CD4-positive, alpha-beta T cell treated with Interferon gamma for 1 hour (primary cell): ENCODE measurements at places on chromosomes 7 and 10.

GRCh38 chr10:123252779-123253178 lies 98.6 kb downstream of the BUB3 start:
- DNase-seq = no peak

GRCh38 chr7:76000566-76000965 lies 6.2 kb upstream of the TMEM120A start:
- DNase-seq = no peak

DNA sequence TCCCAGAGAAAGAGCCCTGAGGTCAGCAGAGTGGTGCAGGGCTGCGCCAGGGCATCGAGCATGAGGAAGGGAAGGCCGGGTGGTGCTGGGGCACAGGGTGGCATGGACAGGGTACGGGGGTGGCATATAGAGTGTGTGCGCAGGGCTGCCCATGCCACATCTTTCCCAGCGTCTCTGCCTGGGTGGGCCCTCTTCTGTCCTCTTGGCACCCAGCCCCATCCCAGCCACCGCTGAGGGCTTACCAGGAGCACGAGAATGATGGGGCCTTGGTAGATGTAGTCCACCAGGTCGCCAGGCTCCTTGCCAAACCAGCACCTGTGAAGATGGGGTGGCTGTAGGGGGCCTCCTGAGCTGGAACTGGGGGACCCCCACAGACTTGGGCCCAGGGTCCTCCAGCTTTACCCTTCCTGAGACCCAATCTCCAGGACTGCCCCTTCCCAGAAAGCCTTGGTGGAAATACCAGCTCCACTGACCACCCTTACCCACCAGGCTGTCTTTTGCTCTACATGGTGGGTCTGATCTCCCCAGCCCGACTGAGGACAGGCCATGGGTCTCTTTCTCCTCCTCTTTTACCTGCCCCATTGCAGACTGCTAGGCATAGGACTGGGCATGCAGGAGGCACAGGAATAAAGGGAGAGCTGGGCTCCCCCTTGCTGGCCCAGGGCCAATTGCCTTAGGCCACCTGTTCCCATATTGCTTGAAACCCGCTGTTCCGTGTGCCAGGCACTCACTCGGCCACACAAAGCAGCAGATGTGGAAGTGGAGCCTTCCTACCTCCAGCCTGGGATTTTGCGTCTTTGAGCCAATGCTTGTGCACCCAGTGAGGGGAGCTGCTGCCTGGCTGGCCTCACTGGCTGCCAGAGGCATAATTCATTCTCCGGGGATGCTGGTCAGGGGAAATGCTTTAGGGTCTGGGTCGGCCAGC lies 21.7 kb downstream of the CRHR2 start:
- no peak for DNase-seq

DNA sequence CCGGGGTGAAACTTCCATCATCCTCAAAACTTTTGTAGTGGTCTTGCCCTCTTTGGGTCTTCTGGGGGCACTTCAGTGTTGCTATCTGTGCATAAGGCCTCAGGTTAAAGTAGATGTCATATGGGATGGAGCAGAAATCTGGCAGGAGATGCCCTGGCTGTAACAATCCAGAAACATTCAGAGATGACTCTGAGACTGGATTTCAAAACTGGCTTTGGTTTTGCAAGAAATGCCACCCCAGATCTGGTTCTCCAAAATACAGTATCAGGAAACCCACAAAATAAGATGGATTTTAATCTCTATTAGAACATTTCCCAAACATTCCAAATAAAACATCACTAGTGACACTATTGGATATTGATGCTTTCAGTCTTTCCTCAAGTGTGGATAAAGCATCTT lies 191.5 kb downstream of the REEP3 start:
- DNase-seq = no peak

DNA sequence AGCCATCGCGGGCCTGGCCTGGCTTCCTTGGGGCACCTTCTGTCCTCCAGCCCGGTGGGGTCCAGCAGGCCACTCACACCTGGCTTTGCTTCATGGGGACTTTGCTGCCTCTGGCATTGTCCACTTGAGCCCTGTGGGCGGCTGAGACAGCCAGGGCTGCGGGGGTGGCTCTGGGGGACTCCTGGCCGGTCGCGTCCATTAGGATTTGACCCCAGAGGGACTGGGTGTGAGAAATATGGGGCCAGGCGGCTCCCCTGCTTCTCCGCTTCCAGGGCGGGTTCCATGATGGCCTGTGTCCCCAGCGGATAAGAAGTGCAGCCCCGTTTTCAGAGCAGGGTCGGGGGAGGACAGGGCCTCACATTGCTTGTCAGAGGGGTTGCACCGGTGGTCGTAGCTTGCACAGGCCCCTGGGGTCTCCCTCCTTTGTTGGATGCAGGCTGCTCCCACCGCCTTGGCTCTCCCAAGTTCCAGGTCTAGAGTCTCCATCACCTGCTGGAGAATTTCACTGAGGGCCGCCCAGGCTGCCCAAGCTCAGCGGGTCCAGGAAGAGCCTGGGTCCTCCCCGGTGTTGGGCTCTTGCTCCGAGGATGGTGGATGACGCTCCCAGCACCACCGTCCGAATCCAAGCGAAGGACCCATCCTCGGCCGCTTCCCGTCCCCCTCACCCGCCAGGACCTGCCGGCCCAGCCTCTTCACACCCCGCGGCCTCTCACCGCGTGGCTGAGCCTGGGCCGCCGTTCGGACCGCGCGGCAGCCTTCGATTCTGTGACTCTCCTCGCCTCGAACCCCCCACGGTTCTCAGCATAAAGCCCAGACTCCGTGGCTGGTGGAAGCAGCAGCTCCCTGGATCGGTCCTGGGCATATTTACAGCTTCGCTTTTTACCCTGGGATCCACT lies 140.1 kb downstream of the DYNC2I1 start:
- no peak for DNase-seq

GRCh38 chr7:13920053-13920697 lies 69.3 kb downstream of the ETV1 start:
- no peak for DNase-seq

- DNase-seq = no peak
These were observed 740 bp downstream of the GALNT11 start for GRCh38 chr7:152025937-152026890.

GRCh38 chr10:88687853-88688467 lies 18.1 kb upstream of the LIPK start:
- DNase-seq = no peak

DNA sequence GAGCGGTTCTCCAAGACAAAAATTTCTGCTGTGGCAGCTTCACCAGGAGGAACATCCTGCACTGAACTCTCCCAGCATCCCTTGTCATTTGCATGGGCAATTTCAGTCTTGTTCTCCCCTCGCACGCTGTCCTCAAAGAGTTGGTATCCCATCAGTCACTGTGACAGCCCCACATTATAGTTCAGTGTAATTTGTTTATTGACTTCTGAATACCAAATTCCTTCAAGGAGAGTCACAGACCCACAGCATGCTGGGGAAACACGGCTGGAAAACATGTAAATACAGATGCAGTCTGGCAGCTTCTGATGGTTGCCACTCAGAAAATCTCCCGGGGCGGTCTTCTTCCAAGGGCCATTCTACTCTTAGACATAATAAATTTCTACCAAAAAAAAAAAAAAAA lies 151.0 kb upstream of the NEBL start:
- no peak for DNase-seq

- DNase-seq = peak; percentile 41
These were observed 46.1 kb downstream of the ARMH3 start for GRCh38 chr10:102009801-102010425.

DNA sequence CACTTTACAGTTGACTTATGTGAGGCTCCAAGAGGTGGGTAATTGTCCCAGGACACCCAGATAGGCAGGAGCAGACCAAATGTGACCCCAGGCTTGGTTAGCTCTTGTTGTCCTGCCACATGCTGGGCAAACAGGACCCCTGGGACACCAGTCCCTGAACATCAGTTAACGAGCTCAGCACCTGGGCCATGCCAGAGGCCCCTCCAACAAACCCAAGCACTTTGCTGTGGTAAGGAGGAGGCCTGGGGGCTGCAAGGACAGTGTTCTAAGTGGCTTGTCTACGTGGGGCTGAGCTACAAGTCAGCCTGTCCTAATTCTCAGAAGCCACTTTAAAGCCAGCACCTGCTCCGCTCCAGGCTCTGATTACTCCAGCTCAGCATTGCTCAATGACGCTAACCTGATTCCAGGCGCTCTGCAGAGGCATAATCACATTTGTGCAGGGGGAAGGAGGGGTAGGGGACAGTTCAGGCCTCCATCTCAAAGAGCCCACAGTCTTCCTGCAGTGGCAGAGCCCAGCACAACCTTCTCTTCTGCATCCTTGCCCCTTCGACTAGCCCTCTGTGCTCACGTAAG lies 57.2 kb downstream of the DDC start:
- no peak for DNase-seq

- no peak for DNase-seq
These were observed 129.3 kb downstream of the MYOF start for GRCh38 chr10:93352638-93353383.

DNA sequence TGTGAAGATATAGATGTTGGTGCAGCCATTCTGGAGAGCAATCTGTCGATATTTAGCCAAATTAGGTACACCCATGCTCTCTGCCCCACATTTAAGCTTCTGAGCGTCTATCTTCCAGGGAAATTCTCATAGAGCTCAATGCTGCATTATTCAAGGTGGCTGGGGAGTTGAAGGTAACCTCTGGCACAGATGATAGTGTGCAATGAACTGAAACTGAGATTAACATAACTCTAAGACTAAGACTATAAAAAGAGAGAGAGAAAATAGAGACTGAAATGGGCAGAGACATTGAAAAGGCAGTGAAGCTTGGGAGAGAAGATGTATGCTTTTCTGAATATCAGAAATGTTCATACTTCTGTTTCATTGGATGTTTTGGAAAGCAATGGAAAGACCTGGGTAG lies 1197.0 kb upstream of the AUTS2 start:
- DNase-seq = no peak

DNA sequence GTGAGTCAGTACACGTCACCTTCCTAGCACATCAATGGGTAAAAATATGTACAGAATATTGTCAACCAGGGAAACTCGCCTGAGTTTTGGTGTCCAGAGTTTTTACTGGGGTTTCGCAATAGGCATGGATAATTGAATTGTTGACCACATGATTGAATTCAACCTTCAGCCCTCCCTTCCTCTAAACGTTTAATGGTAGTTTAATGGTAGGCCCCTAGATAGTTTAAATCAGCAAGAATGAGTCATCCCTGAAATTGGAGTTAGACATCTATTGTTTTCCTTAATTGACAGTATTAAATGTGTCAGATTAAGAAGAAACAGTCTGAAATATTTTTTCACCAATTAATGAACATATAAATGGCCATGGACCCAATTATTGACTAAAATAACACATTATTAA lies 57.8 kb upstream of the CACNA2D1 start:
- no peak for DNase-seq

DNA sequence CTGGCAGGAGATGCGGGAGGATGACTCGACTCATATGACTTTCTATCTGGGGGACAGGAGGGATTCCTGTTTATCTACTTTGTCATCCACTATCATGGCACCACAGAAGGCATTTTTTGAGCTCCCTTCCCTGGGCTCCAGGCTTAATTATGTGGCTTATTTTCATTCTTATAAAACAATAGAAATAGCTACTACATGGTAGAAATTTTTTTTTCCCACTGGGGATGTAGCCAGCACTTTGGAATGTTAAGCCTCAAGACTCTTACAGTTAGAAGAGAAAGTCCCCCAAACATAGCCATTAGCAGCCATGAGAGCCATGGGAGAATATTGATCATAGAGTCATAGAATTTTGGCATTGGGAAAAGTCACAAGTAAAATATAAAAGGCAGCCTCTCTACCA lies 14.6 kb upstream of the FAM180A start:
- DNase-seq = no peak

DNA sequence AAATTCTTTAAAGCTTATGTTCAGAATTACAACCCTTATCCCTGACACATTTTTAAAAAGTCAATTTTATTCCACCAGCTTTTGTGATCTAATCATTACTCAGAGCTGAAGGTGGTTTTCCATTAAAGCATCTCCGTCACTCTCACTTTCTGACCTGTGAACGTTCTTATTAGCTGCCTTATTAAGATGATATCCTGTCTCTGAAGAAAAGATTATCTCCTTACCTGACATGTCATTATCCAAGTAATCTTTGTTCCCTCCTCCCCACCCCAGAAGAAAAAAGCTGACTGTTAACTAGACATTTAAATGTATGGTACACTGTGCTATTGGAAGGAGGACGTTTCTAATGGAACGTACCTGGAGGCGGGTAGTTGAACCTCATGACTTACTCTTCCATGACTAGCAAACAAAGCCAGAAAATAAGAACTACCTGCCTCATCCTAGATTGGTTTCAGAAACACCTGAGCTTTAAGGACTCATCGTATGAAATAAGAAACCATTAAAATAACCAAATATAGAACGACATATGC lies 708.7 kb downstream of the PARD3 start:
- DNase-seq = no peak

DNA sequence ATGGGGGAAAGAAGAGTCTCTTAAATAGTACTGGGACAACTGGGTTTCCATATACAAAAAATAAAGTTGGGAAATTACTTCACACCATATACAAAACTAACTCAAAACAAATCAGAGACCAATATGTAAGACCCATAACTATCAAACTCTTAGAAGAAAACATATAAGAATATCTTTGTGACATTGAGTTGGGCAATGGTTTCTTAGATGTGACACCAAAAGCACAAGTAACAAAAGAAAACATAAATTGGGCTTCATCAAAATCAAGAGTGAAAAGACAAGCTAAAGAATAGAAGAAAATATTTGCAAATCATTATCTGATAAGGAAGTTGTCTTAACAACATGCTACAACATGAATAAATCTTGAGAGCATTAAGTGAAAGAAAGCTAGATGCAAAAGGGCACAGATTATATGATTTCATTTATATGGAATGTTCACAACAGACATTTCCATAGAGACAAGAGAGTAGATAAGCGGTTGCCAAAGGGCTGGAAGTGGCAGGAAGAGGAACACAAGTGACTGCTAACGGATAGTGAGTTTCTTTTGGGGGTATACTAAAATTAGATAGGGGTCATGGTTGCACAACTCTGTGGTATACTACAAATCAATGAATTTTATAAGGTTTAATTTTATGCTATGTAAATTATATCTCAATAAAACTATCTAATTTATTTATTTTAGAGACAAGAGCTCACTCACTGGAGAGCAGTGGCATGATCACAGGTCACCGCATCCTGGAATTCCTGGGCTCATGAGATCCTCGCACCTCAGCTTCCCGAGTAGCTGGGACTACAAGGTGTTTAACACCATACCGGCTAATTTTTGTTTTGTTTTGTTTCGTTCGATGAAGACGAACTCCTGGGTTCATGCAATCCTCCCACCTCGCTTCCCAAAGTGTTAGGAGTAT lies 35.4 kb downstream of the JMJD1C start:
- DNase-seq = no peak

DNA sequence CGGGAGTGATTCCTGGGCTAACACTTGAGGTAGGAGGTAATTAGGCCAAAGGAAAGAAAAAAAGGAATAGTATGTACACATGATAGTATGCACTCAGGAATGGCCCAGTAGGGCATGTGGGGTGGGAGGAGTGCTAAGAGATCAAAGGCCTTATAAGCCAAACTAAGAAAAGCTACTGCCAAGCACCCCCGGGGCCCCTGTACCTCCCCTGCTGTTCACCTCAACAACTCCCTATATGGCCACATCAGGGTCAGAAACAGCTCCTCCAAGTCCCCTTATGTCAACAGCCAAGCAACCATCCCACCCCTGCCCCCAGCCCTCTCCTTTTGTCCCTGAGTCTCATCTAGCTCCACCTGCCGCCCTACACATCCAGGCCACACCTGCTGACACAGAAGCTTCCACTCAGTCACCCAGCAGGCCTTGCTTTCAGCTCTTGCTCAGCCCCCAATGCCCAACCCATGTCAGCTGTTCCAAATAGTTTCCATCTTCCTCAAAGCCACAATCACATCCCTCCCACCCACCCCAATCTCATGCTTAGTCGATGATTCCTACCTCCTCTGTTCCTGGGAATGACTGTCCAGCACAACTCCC lies 80.2 kb downstream of the SORBS1 start:
- no peak for DNase-seq
